ENCODE measurements at places on chromosomes 2 and 18.

DNA sequence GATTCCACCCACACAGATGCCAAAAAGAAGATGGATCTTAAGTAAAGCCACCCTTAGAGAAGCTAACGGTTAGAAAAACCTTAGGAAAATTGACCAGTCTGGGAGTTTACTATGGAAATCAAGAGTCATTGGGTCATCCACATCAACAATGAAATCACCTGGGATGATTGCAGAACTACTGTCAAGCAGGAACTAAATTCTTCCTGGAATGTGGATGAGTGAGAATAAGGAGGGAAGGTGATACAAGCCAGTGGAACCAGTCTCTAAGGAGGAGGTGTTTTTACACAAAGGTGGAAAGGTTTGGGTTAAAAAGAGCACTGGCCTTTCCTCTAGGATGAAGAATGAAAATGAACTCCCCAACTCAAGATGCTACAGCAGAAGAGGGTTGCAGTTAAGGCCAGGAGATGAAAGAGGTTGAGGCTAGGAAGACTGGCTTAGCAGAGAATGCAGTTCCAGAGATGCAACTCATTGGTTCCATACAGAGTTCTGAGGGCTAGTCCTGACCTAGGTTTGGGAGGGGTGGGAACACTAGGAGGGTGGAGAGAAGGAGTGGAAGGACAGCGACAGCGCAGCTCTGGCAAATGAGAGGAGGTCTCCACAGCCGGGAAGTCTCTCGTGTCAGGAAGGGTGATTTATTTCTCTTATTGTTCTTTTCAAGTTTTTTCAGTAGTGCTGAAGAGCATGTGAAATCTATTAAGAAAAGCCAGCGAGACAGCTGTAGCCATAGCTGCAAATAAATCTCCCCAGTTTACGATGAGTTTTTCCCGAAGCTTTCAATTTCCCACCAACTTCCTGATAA is 27.7 kb upstream of the KDM3A start:
- DNase-seq: no peak

DNA sequence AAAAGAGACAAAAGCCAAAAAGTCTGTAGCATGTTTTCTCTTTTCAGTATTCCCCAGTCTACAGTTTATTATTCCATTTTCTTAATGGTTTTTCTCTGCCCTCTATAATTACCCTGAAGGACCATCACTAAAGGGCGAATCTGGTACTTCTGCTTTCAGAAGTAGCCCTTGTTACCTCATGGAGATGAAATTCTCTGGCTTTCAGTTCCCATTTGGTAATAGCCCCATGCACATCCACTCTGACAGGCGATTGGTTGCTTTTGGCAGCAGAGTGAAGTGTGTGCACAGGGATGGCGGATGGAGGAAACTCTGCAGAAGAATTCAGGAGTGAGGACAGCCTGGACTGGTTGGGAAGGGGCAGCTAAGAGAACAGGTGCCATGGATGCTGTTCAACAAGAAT is 66.3 kb upstream of the NABP1 start:
- DNase-seq: no peak

GRCh38 chr18:55635439-55635838 is 47.4 kb upstream of the TCF4 start:
- DNase-seq: no peak

- no peak for DNase-seq
Measured at GRCh38 chr2:8615576-8616281, 66.1 kb upstream of the ID2 start.

DNA sequence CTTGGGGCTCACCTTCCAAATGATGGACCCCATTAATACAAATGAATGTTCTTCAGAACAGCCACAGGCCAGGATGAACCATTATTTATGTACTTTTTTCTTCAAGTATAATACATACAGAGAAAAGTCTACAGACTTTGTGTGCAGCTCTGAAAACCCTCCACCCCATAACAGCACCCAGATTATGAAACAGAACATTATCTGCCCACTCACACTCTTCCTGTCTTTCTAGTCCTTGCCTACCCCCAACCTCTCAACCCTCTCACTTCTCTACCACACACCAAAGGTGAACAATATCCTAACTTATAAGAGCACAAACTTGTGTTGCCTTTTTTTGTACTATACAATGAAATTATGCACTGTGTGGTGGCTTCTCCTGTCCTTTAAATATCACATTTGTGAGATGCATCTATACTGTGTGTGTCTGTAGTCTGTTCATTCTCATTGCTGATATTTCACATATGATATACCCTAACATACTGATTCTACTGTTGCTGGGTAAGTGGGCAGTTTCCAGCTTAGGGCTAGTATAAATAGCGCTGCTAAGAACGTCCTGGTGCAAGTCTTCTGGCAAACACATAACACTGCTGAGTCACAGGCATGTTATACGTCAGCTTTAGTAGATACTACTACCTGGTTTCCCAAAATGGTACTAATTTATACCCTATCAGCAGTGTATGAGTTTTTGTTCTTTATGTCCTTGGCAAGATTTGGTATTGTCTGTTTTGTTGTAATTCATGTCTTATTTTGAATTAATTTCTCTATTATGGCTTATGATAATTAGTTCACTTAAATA is 1.0 kb upstream of the NPHP1 start:
- no peak for DNase-seq

DNA sequence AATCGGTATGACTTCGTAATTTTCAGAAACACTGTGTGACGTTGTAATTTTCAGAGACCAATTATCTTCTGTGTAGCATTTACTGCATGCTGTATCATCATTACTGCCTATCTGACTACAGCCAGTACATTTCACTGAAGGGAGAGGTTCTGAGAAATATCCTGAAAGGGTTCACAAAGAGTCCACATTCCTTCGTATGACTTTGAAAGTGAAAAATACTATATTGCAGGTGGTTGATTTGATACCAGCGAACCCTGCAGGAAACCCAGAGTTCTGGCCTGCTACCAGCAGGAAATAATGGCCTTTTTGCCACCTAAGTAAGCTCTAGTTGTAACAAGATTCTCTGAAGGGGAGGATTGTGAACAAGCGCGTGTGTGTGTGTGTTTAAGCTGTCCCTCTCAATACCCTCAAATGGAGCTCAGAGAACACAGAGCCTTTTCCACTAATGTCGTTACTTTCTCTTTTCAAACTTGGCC is 155.5 kb downstream of the ARHGAP28 start:
- DNase-seq: no peak

DNA sequence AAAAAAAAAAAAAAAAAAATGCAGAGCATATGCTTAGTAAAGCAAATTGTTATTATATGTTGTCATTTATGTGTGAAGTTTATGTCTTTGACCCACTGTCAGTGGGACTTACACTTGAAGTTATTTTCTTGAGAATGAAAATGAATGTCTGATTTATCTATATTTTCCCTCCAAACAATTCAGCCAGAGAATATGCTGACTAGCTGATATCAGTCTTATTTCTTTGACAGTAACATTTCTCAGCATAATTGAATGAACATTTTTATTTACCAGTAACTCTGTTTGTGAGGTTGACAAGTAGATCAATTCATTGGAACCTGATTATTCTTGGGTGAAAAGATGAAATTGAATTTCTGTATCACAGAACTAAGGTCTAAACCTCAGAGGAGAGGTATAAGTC is 40.0 kb upstream of the VPS54 start:
- DNase-seq: no peak

GRCh38 chr2:173962583-173963110 is 2.5 kb downstream of the SP3 start:
- no peak for DNase-seq

DNA sequence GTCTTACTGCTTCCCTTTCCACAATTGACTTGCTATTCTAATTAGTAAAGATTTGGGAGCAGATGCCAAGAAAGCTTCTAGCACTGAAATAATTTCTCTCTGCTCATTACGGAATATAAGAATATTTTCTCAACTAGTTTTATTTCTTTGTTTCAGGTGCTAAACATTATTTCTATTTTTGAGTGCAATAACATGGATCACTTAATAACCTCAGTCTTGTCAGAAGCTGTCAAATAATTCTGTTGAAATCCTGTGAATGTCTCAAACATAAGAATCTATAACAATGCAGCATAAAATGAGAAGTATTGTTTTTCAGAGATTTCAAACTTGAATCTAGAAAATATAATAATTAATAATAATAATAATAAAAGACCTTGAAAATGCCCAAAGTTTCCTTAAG is 1221.0 kb downstream of the DSC3 start:
- no peak for DNase-seq

GRCh38 chr2:41540272-41540998 is 507.4 kb upstream of the PKDCC start:
- DNase-seq: no peak

Data from NCI-H187 (cell line).